ENCODE measurements at places on chromosomes 2 and 18.

- no peak for DNase-seq
Measured at GRCh38 chr18:61609131-61609530, 275.9 kb downstream of the CDH20 start.

DNA sequence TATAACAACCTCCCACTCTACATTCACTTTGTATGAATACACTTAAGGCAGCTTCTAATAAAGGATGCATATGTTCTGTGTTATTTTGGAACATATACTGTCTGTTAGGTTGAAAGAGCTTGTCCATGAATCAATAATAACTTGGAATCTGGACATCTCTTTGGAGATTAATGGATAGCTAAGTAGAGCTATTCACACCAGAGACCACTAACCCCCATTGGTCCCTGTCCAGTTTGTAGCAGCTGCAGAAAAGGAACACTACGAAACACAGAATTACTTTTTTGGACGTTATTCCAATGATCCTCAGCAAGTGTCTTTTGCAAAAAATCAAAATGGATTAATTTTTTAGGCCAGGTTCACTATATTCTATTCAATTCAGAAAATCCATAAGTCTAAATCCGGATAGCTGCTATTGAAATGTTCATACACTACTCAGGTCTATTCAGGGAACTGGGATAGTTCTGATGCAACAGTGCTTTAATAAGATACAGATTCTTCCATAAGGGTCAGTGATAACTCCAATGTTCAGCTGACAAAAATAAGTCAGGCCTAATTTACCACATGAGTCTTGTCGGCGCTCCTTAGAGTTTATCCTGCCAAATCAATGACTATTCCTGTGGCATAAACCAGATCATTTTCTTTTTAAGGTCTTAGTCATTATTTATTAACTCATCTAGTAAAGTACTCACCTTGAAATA, 44.2 kb downstream of the NRXN1 start:
- no peak for DNase-seq

GRCh38 chr2:100321866-100322820, at the start of gene LONRF2:
TSS of gene LONRF2 (minus strand) at chr2:100322501. CDS start at chr2:100322093, 408 bp downstream.
- no peak for DNase-seq

DNA sequence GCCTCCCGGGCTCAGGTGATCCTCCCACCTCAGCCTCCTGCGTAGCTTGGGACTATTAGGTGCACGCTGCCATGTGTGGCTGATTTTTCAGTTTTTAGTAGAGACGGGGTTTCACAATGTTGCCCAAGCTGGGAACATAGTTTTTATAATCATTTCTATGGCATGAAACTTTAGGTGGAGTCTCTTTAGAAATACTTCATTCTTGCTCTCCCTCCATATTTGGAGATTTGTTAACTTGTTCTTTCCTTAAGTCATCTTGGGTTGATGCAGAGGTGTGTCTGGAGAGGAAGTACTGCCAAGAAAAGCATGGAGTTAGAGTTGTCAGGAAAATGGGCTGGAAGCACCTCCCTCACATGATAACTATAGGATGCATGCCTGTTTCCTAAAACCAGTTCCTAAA, 17.4 kb downstream of the ZNF532 start:
- DNase-seq: no peak

DNA sequence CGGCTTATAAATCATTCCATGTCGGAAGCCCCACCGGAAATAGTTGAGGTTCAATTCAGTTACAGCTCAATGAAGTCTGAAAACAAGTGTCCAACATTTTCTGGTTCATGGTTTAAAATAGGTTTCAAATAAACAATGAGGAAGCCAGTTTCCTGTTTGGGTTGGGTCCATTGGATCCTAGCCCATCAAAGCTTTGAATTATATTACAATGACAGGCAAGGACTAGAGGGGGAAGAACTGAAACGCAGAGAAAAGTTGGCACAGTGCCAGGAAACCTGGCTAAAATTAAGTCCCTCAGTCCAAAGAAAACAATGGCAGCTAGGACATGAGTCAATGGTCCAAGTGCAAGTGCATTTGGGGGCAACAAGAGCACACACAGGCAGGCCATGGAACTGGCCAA, 32.0 kb downstream of the SLC14A1 start:
- DNase-seq: no peak

DNA sequence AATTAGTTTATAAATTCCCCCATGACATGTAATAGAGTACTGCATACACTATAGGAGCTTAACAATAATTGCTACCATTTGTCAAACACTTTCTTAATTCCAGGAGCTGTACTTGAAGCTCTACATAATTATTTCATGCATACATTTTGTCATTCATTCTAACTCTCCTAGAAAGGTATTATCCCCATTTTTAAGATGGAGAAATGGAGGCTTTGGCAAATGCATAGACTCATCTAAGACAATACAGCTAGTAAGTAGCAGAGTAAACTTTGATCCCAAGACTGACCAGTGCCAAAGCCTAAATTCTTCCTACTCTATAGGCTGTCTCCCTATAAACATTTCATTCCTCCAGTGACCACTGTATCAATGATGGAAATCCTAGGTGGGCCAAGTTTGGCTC, 42.6 kb upstream of the TMEM247 start:
- DNase-seq: no peak

DNA sequence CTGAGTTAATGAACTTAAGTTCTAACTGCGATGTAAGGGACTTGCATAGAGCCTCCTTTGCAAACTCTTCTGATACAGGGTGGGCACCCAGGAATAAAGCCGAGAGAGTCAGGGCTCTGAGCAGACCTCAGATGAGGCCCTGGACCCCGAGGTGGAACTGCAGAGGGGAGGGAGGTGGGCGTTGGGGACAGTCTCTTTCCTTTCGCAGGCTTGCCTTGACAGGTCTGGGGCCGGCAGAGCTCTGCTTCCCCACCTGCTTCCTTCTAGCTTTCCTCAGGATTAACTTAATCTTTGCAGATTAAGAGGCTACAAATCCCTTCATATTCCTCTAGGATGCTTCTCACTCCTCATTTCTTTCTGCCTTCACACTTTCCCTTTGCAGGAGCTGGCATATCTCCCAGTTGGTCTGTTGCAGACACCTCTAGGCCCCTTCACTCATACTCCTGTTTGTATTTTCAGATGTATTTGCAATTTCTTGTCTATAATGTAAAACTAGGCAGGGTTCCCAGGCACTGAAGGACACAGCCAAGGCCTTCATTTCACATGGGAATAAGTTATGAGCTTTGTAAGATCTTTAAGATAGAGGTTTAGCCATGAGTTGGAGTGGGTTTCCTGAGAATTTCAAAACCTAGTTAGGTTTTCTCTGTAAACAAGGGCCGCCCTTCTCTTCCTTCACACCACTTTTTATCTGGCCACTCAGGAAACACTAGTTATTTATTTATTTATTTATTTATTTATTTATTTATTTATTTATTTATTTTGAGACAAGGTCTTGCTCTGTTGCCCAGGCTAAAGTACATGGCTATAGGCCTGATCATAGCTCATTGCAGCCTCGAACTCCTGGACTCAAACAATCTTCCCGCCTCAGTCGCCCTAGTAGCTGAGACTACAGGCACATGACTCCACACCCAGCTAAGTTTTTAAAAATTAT, 70.9 kb downstream of the MTCL1 start:
- no peak for DNase-seq

DNA sequence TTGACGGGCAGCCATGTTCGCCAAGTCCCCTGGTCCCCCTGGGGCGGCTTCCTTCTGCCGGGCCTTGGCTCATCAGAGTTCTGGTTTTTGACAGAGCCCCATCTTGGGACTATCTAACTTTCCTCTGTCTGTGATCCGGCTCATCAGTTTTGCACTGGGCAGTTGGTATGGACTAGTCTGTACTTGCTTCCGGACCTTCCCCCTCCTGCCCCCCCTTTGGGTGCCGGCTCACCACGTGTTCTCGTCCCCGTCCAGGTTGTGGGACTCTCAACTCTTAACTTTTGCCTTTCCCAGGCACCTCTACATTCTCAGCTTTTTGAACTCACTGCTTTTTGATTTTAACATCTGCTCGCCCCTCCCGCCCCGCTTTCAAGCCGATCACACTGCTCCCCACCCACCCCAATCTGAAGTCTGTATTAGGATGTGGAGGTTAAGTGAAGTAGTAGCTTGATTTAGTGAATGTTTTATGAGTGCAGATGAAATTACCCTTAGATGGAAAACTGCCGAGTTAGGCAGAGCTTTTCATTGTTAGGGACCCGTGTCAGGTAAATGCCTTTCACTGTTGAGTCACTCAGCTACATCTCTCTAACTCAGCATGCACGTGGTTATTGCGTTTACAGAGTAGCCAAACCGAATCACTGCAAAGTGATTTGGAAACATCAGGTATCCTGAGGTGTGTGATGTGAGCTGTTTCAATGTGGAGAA, 874 bp downstream of the WDR43 start:
- no peak for DNase-seq

GRCh38 chr2:30612371-30612770, 165.3 kb downstream of the LCLAT1 start:
- no peak for DNase-seq

- DNase-seq: no peak
Measured at GRCh38 chr2:19352946-19353720, 5.3 kb downstream of the OSR1 start.

DNA sequence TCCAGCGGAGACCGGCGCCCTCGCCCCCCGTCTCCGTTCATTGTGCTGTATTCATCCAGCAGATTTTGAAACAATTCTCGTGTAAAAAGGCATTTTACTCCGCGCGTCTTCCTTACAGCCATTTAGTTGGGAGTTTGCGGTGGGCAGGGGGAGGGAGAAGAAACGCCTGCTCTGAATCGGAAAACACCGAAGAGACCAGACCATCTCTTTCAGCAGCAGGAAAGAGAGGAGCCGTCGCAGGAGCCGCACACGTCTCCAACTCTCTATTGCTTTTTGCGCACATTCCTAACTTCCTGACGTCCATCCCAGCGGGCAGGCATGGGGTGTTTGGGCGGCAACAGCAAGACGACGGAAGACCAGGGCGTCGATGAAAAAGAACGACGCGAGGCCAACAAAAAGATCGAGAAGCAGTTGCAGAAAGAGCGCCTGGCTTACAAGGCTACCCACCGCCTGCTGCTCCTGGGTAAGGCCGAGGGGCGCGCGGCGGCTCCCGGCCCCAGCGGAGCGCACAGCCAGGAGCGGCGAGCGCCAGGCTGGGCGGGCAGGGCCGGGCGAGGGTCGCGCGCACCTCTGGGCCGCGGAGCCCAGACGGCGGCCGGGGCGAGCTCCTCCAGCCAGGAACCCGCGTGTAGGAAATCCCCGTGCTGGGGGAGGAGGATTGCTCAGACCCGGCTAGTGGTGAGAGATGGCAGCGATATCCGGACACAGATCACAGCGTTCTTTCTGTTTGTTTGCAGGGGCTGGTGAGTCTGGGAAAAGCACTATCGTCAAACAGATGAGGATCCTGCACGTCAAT, 63.2 kb downstream of the GNAL start:
- DNase-seq: peak; percentile 24

GRCh38 chr18:49646873-49647272, 85.0 kb downstream of the LIPG start:
- DNase-seq: no peak

DNA sequence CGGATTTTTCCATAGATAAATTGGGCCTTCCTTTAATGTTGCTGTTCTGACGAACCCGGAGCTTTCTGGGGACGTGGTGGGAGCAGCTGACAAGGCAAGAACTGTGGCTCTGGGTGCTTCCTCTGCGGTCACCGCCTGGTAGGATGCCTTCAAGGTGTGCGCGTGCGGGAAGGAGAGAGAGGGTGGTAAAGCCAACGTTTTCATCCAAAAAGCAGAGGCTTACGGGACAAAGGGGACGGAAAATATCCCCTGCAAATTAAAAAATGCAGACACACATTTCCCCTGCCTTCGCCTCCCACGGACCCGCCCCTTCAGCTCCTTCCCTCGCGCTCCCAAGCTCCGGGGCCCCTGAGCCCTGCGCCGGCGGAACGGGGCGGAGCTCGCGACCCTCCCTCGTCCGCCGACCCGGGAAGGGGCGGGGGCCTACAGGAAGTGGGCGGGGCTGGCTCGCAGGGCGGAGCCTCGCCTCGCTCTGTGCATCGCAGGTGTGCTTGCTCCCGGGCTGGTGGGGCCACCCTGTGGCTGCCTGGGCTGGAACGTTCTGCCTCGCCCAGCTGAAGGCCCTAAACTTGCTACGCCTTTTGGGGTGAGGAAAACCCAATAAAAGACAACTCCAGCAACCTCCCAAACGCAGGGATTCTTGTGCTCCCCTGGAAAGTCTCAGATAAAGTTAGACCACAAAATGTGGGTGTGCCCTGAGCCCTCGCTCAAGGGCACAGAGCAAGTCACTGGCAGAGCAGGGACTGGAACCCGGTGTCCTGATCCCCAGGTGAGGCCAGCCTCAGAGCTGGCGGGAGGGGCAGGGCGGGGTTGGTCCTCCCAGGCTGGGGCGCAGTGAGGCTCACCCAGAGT, 25.4 kb upstream of the SLC66A3 start:
- DNase-seq: no peak

GRCh38 chr2:99998651-99999320, 143.6 kb downstream of the AFF3 start:
- no peak for DNase-seq

DNA sequence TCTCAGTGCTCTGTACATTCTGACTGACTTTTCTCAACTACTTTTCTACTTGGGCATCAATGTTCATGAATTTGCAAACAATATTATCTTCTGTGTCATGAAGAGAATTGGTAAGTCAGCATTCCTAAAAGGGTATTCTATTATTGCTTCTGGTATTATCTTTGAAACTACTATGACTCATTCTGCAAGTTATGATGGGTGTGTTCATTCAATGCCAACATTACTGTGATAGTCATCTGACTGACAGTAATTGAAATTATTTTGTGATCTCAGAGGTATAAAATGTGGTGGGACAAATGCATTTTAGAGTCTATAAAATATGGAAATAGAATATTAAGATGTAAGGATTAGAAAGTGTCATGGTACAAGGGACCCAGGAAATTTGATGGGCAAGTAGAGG, 736.0 kb upstream of the CELF4 start:
- no peak for DNase-seq

DNA sequence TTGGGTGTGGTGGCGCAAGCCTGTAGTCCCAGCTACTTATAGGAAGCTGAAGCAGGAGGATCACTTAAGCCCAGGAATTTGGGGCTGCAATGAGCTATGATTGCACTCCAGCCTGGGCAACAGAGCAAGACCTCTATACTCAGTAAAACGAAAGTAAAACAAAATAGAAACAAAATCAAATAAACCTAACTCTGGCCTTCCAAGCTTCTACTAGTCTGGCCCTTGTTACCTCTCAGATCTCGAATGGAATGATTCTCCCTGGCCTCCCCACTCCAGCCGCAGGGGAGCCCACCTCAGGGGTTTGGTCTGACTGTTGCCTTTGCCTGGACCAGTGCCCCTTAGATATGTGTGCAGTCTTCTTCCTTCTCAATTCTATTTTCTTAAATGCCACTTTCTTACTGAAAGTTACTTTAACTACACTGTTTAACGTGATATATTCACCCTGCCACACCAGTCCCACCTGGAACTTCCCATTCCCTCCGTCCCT, 160.0 kb upstream of the GCFC2 start:
- DNase-seq: no peak

- DNase-seq: no peak
Measured at GRCh38 chr2:25257032-25257552, 84.6 kb downstream of the DNMT3A start.

- DNase-seq: no peak
Measured at GRCh38 chr2:216765761-216766262, 70.5 kb upstream of the IGFBP5 start.

- DNase-seq: no peak
Measured at GRCh38 chr2:229419158-229419557, 148.1 kb upstream of the PID1 start.

- peak; percentile 17 for DNase-seq
Measured at GRCh38 chr18:46155641-46156051, 51.5 kb downstream of the HAUS1 start.
